ENCODE measurements at places on chromosomes 7 and 10. TPM values are rescaled to one million over a fixed set of nuclear protein-coding genes. Genes with fewer than 3 reads are reported as not detected.

The ASIC3 gene
- under 0.01 TPM for total RNA-seq

DNA sequence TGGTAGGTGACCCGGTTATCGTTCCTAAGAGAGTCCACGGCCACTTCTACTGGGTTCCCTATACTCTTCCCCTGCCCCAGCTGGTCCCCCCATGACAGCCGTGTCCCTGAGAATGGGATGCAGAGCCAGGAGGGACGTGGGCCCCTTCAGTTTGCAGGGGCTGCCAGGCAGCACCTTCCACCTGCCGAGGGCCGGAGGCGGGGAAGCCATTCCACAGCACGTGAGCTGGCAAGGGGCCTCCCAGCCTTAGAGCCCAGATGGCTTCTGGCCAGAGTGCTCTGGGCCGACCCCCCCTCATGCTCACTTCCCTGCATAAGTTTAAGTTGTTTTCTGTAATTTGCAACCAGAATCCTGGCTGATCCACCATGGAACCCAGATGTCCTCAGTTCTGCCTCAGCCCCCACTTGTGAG lies 39.0 kb downstream of the DIP2C start:
- DNase-seq: no peak

- no peak for DNase-seq
Measured at GRCh38 chr7:44154703-44155102, 13.6 kb upstream of the MYL7 start.

The HSPA14 gene
- 10.0 TPM for total RNA-seq
